ENCODE measurements at places on chromosomes 7 and 10.

DNA sequence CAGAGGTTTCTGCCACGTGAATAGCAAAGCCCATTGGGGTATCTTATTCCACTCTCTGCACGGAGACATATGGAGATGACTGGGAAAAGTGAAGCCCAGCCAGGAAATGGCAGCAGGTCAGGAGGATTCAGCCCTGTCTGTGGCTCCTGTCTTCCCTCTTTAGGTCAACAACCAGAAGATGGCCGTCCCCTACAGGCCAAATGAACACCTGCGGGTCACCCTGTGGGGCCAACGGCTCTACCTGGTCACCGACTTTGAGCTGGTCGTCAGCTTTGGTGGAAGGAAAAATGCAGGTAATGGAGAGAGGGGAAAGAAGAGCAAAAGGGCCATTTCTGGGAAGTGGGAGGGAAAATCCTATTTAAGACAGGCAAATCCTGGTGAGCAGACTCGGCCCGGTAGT is 38.3 kb downstream of the EPHB4 start:
- no peak for DNase-seq

DNA sequence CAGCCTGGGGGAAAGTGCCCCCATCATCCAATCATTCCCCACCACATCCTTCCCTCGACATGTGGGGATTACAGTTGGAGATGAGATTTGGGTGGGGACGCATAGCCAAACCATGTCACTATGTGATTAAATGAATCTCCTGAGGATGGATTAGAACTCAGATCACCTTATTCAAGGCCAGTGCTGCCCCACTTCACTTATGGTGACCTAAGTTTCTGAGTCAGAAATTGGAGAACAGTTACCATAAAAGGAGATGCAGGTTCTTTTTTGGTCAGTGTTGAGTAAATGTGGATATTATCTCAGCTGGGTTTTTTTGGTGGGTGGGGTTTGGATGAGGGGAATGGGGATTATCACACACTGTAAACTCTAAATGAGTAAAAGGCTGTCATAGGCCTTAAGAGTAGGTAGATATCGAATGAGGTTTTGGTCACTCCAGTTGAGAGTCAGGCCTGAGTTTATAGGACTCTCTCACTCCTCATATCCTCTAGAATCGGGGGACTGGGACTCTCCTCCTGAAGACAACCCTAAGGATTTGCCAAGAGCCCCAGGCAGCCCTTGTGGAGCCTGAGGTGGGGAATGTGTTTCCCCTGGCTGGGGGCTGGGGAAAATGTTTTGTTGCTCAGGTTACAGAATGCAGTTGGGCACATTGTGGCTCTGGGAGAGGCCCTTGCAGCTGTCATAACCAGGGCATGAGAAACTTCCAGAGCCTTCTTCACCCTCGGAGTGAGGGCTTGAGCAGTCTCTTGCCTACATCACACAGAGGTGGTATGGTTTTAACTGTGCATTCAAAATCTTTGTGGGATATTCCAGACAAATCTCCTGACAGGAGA is 213.0 kb downstream of the BAMBI start:
- DNase-seq: no peak

DNA sequence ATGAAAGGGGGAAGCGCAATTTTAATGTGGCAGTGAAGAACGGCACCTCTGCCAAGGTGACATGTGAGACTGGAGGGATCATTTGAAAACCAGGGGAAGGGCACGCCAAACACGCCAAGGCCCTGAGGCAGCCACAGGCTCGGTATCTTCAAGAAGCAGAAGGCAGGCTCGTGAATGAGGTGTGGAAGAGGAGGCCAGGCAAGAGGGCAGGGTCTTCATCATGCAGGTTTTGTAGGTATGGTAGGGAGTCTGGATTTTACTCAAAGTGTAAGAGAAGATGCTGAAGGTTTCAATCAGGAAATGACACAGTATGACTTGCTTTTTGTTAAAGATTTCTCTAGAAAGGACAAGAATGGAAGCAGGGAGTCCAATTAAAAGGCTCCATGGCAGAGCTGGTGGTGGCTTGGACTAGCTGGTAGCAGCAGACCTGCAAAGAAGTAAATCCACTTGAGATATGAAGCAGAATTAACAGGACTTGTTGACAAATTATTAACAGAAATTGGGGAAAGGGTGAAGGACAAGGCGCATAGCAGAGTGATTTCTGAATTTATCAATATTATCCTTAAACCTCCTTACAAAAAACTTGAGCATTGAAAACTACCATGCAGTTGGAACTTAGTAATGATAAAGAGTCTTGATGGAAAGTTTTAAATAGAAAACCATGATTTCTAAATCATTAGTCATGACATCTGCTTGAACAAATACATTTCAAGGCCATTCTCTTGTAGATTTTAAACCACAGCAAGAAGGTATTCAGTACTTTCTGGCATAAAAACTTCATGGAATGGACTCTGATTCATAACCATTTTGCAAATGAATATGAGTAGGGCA is 70.4 kb downstream of the COA1 start:
- peak; percentile 92 for DNase-seq

GRCh38 chr7:66921918-66922486 is 977 bp downstream of the TMEM248 start:
- no peak for DNase-seq

All from fibroblast of the aortic adventitia (primary cell).